ENCODE measurements at places on chromosomes 7 and 10.
A peak's percentile ranks its signal among the peaks of the same experiment; 100 is the strongest.

- no peak for DNase-seq
These were observed 62.6 kb downstream of the MEST start for GRCh38 chr7:130554481-130554880.

GRCh38 chr7:4054158-4054557 lies 627.9 kb upstream of the FOXK1 start:
- no peak for DNase-seq

- DNase-seq: no peak
These were observed 173.5 kb downstream of the BMPER start for GRCh38 chr7:34078864-34079263.

GRCh38 chr10:89894051-89894450 lies 192.7 kb downstream of the KIF20B start:
- no peak for DNase-seq

GRCh38 chr10:114928818-114929217 lies 9.2 kb upstream of the TRUB1 start:
- no peak for DNase-seq

- no peak for DNase-seq
These were observed 290.1 kb upstream of the ZMIZ1 start for GRCh38 chr10:78778444-78779338.

DNA sequence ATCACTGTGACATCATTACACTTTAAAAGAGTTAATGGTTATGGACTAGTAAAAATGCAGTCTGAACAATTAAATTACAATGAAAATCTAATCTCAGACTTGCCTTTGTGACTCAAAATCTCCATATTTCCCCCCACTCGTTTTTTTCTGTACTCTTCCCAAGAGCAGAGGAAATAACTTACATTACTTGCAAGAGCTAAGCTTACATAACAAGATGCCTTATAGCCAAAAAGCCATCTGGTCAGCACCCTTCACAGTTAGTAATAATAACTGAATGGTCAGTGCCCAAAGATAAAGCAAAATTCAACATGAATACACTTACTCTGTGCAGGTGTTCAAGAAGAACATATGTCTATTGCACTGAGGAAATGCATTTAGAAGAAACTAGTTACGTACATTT lies 1381.5 kb upstream of the CELF2 start:
- DNase-seq: no peak

DNA sequence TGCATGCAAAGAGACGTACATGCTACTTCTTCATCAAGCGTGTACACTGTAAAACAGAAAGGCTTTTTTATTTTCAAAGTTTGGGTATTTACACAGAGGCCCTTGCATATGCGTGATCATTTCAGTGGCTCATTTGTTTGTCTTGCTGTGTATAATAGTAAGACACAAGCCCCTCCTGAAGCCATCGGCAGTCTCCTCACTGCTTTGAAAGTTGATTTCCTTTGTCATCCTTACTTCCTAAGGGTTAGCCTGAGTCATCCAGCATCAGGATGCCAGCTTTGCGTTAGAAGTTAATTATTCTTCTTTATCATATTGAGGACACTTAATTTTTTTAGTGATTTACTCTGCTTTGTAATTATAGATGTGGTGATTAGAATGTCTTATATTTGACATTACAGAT lies 72.5 kb upstream of the CTBP2 start:
- DNase-seq: no peak

GRCh38 chr10:63801166-63801565 lies 280.0 kb downstream of the REEP3 start:
- DNase-seq: peak; percentile 19

- no peak for DNase-seq
These were observed 90.4 kb downstream of the MAD1L1 start for GRCh38 chr7:2142386-2142785.

DNA sequence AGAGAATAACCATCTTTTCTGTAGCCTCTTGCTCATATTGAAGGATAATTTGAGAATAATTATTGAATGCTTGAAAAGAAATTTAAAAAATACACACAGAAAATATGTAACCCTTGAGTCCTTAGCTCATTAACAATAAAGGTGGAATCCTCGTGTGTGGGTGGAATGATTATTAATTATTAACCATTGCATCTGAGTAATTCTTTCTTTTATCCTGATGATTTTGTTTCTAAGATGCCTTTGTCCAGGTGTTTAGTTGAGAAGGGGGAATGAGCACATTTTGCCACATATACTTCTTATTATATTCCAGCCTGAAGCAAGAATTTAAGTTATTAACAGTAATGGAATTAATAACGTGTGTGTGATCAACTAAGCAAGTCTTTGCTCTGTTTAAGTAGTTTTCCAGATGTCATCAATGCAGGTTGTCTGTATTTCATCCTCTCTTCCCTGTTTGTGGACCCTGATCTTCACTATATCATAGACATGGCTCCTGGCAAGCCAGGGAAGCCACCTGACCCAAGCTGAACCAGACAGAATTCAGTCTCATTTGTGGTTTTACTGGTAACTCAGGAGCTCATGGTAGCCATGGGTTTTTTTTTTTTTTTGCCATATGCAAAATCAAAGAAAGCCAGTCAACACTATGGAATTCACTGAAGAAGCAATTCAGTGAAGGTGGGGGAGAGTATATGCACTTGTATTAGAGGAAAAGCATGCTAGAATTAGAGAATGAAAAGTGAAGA lies 144.3 kb downstream of the KIF20B start:
- no peak for DNase-seq

GRCh38 chr7:116591202-116592040 lies 66.6 kb downstream of the CAV1 start:
- DNase-seq: no peak

- DNase-seq: no peak
These were observed 378.8 kb upstream of the ETV1 start for GRCh38 chr7:14368285-14368684.

- no peak for DNase-seq
These were observed 38.9 kb upstream of the KAT6B start for GRCh38 chr10:74787457-74787856.

DNA sequence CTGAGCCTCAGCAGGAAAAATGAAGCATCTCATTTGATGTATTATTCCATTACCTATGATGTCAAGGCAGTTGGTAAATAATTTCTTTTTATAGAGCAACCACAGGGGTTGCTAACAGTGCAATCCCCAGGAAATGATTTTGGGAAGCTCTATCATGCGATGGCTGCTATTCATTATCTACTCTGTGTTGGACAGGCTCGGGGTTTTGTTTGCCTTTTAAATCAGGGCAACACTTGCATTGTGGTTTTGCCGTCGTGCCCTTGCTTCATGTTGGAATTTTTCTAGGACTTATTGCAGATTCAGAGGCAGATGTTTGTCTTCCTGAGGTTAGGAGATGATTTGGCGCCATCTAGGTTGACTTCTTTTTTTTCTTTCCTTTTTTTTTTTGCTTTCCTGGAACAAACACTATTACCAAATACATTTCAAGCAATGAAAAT lies 128.4 kb downstream of the BICC1 start:
- DNase-seq: peak; percentile 94

DNA sequence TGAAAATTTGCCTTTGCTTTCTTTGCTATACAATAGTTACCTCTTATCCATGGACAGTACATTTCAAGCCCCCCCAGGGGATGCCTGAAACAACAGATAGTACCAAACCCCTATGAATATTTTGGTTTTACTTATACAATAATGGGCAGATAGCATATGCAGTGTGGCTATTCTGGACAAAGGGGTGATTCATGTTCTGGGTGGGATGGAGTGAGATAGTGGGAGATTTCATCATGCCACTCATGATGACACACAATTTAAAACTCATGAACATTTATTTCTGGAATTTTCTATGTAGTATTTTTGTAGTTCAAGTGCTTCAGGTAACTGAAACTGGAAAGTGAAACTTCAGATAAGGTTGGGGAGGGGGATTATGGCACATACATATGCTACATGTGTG lies 12.0 kb downstream of the STARD3NL start:
- peak; percentile 72 for DNase-seq

DNA sequence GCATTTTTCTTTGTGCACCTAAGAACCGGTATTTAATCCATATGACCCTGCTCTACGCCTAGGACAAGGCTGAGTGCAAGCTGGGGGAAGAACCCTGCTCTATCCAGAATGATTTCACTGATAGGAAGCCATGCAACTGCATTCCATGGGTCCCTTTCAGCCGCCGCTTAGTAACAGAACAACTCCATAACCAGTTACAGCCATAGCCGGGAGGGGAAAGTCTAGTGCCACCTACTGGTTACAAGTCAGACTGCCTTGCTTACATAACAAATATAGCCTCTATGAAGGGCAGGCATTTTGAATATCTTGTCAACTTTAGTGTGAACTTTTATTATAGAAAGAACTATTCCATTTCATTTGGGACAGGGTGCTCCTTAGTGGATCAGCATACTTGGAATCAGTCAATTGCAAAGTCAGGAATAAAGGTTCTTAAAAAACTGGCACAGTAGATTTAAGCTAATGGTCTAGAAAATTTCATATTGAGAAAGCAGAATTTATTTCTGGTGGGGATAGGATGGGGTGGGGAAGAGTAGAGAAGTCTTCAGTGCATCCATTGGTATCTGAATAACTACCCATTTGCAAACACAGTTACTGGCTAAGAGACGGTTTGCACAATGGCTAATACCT lies 521.7 kb downstream of the ADRA2A start:
- DNase-seq: peak; percentile 63

- peak; percentile 64 for DNase-seq
These were observed 96.3 kb downstream of the ALOX5 start for GRCh38 chr10:45470098-45471012.

DNA sequence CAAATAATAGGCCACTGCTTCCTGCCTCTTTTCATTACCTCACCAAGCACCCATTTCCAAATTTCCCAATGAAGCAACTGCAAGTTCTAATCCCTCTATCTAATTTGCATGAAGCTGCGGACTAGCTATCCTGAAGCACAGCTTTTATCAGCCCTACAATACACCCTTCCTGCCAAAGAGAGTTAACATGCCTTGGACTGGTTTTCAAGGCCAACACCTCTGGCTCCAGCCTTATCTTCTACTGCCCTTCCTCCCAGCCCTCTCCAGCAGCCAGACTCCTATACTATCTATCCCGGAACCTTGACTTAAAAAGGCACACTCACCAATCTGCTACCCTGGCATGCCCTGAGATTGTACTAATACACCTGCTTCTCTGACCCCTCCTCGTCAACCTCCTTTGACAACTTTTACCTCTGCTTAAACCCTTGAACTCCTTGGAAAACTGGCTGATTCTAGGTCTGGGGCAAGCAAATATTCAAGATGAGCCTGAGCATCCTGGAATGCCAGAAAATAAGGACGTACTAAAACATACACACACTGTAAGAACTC lies 73.4 kb downstream of the SGMS1 start:
- DNase-seq: peak; percentile 34

DNA sequence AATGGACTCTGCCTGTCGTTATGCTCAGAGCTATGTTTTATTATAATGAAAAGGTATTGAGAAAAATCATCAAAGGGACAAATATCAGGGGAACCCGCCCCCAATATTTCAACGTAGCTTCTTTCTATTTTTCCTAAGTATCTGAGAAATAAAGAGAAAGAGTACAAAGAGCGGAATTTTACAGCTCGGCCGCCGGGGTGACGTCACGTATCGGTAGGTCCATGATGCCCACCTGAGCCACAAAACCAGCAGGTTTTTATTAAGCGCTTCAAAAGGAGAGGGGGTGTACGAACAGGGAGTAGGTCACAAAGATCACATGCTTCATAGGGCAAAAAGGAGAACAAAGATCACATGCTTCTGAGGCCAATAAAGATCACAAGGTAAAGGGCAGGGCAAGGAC lies 281.6 kb upstream of the POM121L12 start:
- DNase-seq: no peak

DNA sequence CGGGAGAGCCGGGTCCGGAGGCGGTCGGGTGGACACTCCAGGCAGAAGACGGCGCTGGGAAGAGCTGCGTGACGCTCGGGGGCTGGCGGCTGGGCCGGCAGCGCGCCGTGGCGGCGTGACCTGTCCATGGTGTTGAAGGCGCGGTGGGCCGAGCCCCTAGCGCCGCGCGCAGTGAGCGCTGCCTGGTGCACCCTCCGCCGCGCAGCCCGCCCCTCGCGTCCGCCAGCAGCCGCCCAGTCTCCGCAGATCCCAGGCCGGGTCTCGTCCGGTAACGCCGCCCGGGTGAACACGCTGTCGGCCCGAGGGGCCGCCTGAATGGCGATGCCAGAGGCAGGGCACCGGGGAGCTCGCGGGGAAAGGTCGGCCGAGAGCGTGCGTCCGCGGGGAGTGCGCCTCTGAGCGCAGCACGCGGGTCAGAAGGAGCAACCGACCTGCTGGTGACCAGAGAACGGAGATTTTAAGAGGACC lies 657 bp upstream of the TMEM178B start:
- peak; percentile 38 for DNase-seq

DNA sequence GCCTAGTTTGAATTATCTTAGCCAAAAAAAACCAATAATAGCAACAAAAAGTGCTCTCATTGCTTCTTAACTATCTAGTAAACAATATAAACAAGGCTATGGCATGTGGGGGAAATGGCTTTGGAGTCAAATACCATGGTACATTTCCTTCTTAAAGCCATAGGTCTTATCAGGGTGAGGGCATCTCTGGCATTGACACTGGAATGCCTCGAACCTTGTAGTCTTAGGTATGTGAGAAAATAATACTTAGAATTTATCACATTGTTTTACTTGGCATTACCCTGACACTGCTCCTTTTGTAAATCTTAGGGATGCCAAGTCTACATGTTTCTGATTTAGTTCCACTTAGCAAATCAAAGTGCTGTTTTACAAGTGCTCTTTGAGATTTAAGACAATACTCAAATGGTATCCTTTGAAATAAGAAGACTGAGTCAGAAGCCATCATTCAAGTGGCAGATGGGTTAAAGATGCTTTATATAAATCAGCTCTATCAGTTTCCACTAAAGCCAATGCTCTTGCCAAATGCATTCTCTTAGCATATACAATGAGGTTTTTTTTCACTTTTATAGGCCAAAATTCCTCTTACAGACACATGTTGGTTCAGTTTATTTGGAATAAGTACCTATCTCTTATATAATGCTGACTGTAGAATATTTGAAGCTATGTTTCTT lies 155.2 kb downstream of the HPSE2 start:
- no peak for DNase-seq

GRCh38 chr10:119302172-119302571 lies 94.8 kb downstream of the GRK5 start:
- no peak for DNase-seq

DNA sequence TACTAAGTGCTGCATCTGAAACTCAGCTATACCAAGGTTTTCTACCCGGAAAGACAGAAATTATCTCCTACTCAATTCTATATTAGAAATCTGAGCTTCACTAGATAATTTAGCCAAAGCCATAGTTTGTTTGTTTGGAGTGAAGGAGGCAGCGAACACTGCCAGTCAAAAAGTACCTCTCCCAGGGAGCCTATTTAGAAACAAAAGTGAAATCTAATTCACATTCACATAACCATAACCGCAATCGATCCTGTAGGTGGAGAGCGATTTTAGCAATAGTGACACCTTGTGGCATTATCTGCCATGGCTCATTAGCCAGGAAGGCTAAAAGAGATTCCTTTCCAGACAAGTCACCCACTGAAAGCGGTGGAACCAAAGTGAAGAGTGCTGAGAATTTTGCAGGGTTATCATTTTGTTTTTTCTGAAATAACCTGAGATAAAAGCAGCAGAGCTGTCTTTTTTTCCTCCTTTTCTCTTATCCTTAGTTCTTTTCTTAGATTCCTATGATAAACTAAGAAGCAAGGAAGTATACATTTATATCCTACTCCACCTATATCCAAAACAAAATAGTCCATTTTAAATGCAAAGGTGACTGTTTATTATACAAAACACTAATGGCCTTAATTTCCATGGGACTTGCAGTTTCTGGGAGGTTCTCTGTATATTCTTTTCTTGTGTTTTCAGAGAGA lies 83.7 kb upstream of the BET1 start:
- DNase-seq: peak; percentile 88

All from cardiac fibroblast (primary cell).